ENCODE measurements at places on chromosomes 7 and 10.

DNA sequence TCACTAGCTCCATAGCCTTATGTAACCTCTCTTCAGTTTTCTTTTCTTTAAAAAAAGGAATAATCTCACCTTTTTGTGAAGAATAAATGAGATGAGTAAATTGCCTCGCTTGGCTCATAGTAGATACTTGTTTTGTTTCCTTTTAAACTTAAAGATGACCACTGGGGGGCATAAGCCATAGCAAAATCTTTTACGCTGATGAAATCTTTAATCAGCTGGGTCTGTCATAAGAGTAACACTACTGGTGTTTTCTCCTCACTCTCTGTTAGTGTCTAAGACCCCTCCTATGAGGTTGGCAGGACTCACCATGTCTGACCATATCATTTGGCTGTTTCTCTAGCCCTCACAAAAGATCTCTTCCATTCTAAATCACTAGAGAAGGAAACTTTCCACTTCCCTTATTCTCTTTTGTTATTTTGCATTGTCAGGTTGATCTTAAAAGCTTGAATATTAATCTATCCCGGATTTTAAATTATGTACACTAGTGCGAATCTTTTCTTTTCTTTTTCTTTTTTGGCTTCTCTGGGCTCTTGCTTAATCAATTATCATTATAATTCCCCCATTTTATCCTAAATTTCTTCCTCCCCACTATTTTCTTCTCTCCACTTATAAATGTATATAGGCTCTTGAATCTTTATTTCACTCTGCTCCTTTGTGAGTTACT lies 12.5 kb downstream of the STAG3 start:
- DNase-seq, result no peak

DNA sequence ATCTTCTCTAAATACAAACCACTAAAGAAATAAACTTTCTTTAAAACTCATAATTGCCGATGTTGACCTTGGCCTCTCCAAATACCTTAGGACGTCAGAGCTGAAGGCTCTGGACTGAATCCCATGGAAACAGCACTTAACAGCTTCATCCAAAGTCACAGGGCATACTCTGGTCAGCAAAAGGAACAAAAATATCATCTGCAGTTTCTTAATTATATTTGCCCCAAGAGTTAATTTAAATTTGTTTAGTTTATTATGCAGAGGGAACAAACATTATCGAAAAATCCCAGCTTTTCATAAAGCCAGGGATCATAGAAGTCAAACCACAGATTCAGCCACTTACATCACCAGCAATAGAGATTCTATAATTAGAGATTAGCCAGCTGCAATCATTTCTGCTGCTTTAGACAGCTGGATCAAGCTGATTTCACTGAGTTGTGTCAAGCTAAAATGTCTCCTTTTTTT lies 20.5 kb upstream of the FAM13C start:
- DNase-seq, result no peak

GRCh38 chr10:90872648-90873020 lies 860 bp downstream of the RPP30 start:
- DNase-seq, result no peak

DNA sequence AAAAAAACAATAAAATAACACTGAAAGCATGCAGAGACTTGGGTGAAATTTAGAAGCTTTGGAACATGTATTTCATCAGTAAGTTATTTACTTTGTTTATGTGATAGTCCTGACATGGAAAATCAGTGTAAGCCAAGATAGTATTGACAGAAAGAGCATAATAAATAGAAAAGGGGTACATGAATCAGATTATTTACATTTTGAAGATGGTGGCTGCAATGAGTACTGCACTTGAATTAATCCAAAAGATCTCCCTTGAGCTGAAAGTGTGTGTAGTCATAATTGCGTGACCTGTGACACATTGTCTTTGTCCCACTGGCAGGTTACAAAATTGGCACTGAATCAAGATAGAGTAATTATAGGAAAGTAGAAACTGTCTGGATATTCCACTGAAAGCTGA lies 562.9 kb downstream of the GFRA1 start:
- DNase-seq, result no peak

- DNase-seq, result no peak
These were observed 24.9 kb upstream of the NPS start for GRCh38 chr10:127524229-127524628.

- no peak for DNase-seq
These were observed 96.2 kb downstream of the CDH23 start for GRCh38 chr10:71492872-71493271.

- peak; percentile 57 for DNase-seq
These were observed 745 bp downstream of the DAGLB start for GRCh38 chr7:6446838-6447580.

- no peak for DNase-seq
These were observed 50.6 kb downstream of the SLC29A4 start for GRCh38 chr7:5333121-5334045.

GRCh38 chr7:120554960-120555571 lies 282.1 kb downstream of the KCND2 start:
- peak; percentile 38 for DNase-seq

DNA sequence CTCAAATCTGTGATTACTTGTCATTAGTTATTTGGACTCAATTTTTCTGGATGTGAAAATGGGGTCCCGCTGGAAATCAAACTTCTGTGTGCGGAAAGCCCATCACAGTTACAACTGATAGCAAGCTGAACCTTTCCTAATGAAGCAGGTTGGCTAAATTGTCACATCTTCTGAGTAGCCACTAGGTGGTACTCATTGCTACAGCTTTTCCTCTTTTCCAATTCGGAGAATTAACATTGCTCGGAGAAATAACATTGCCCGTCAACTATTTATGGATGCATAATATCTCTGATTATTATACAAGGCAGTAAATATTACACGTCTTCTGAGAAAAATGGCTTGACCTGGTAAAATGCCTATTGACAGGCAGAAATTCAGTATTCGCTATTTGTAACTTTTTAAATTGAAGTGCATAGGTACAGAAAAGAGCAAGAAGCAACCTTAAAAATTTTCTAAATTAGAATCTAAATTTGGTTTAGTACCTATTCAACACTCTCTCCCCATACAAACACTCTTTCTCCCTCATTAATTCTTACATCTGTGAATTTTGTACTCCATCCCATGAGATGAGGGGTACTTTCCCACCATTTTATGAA lies 17.3 kb upstream of the BLOC1S2 start:
- no peak for DNase-seq

DNA sequence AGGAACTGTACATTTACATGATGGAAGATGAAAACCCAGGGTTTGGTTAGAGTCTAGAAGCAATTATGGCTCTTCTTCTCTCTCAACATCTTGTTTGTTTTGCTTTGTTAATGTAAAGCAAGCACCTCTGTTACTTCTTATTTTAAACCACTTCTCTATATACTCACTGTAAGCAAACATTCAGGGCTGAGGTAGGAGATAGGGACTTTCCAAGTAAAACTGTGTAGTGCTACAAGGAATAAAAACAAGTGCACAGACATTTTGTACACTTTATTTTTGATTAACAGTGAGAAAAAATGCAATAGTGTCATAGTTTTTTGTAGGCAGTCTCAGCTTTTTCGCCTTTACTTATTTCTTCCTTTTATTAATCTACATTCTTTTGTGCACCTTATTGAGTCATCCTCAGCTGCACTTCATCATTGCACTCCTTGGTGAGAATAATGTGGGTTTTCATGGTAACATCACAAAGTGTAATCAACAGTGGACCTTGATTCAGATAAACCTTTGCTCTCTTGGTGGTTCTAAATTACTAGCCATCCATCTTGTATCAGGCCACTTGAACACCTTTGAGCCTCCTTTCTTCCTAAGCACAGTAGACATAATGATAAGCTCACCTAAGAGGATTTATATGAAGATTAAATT lies 52.9 kb downstream of the ELMO1 start:
- DNase-seq, result no peak

- no peak for DNase-seq
These were observed 47.2 kb upstream of the NRP1 start for GRCh38 chr10:33381451-33382215.

DNA sequence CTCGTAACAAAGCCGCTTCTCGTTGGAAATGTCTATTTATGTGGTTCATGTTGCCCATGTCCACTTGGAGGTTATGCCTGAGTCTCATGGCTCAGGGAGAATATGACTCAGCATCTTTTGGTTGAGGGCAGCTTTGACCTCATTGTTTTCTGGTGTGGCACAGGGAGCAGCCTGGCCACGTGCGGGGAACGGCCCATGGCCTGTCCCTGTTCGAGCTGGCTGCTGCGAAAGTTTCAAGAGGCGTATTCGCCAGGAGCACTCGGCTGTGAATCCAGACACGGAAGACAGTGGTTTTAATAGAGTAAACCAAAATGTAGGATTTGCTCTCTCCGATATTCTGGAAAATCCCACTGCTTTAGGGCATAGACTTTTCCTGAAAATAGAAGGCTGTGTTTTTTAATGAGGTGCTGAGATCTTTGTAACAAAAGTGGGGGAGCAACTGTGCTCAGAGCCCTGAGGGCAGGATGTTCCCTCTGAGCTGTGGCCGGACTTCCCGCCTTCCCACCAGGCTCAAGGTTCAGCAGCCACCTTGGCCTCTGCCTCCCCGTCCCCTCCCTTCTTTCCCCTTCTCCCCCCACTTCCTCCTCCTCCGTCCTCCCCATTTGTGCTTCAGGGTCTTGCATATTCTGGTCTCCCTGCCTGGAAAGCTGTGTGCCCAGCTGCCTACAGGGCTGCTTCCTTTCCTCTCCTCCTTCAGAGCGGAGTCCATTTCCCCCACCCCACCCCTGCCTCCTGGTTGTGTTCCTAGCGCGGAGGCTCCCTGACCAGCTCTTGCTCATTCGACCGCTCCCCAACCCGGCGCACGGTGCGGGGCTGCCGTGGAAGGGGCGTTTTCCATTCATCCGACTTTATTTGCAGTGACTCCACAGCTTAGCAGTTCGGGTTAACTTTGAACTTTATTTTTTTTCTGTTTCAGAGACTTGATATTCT lies 642.0 kb downstream of the SDK1 start:
- DNase-seq, result no peak

DNA sequence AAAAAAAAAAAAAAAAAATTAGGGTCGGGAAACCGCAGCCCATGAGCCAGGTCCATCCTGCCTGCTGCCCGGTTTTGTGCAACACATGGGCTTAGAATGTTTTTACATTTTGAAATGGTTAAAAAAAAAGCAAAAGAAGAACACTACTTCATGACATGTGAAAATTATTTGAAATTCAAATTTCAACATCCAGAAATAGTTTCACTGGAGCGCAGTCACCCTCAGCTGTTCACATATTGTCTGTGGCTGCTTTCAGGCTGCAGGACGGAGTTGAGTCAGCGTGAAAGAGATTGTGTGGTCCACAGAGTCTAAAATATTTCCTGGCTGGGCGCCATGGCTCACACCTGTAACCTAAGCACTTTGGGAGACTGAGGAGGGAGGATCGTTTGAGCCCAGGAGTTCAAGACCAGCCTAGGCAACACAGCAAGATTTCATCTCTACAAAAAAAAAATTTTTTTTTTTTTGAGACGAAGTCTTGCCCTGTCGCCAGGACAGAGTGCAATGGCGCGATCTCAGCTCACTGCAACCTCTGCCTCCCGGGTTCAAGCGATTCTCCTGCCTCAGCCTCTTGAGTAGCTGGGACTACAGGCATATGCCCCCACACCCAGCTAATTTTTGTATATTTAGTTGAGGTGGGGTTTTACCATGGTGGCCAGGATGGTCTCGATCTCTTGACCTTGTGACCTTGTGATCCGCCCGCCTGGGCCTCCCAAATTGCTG lies 63.9 kb upstream of the ECHDC3 start:
- no peak for DNase-seq

- DNase-seq, result no peak
These were observed 10.6 kb downstream of the PLEKHS1 start for GRCh38 chr10:113762083-113762482.

- DNase-seq, result no peak
These were observed 18.8 kb downstream of the TRIL start for GRCh38 chr7:28939367-28939766.

- peak; percentile 46 for DNase-seq
These were observed 137.3 kb downstream of the ELMO1 start for GRCh38 chr7:37311355-37311754.

GRCh38 chr7:151539088-151539671 lies 19.5 kb upstream of the RHEB start:
- DNase-seq, result peak; percentile 79

GRCh38 chr7:148204639-148205304 lies 385.8 kb upstream of the C7orf33 start:
- DNase-seq, result no peak

DNA sequence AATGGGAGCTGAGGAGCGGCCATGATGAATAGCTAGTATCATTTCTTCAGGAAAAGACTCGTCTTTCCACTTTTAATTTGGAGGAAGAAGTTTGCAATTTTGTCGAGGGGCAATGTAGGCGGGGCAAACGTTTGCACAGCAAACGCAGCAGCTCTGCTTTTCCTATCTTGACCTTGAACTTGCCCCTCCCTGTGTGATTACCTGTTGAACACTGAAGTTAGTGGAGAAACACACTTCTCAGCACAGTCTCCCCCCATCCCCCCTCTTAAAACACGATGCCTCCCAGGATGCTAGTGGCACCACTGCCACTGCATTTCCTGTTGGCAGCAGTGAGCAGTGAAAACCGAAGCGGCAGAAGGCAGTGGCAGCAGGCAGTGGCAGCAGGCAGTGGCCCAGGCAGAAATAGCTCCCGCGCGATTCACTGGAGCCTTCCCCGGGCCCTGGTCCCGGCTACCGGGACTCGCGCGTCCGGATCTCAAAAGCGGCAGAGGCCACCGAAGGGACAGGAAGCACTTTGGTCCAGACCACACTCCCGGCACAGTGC lies at the start of gene EPDR1:
Gene EPDR1, plus strand, starts transcription at position 336 of the 544 bp plus-strand sequence. CDS start 300 bp downstream, outside the sequence.
- DNase-seq, result peak; percentile 64

DNA sequence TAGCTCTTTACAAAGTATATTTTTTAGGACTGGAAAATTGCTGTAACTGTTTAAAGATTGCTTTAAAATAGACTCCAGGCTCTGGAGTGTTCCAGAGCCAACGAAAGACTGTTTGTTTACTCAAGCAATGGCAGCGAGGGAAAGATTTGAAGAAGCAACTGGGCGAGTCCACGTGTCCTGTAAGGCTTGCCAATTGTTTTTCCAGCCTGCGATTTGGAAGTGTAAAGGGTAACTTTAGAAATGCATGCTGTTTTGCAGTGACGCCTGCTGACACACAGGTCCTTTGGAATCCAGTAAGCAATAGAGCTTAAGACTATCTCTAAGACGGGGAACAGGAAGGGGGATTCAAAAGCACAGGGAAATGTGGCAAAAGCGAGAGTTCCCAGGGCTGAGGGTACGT lies 55.8 kb downstream of the TACC2 start:
- DNase-seq, result no peak

DNA sequence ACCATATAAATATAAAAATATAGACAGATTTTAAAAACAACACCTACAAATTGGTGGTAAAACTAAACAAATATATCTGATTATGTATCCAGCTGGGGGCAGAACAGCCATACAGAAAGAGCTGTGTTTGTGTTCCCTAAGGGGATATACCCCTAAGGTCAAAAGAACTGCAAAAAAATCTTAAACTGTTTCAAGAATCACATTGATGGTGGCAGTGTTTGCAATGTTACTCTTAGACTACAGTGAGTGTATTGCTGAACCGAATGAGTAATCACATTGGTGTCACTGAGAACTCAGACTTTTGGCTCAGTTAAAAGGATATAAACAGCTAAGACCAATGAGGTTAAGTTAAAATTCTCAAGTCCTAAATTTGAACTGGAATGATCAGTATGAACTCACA lies 27.1 kb upstream of the PTPRN2 start:
- no peak for DNase-seq

Data from glutamatergic neuron (in vitro differentiated cells).